ENCODE measurements at places on chromosomes 16 and 17.

GRCh38 chr17:15659236-15659635 is 24.9 kb downstream of the TRIM16 start:
- no peak for DNase-seq

DNA sequence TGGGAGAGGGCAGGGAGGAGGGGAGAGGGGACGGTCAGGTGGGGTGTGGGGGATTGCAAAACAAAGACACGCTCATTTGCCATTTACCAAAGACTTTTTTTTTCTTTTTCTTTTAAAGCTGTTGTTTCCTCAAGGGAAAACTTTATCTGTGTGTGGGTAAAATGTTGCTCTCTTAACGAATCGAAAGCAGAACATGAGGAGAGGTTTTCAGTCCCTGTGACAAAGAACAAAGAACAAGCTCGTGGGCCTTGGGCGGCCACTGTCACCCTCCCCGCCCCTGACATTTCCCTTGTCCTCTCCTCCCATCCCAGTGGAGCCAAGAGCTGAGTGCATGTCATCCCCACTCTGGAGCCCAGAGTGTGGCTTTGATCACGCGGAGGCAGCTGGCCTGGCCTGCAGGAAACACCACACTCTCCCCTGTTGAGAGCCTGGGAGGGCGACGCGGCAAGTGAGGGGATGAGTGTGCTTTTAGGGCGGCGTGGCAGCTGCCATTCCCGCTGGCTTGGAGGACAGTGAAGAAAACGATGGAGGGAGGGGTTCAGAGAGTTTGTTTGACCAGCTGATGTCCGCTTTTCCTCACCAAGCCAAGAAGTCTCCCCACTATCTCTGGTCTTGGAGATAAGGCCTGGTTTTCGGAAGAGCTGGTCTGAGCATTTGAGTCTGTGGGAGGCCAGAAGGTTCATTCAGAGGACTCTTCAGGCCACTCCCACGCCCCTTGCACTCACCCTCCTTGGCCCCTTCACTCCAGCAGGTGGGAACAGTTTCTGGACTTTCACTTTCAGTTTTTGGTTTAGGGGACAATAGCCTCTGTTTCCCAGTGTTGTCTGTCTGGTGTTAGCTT is 11.4 kb downstream of the CCR7 start:
- no peak for DNase-seq

GRCh38 chr17:6355196-6355595 is 79.7 kb downstream of the AIPL1 start:
- no peak for DNase-seq

GRCh38 chr17:34847938-34848337 is 113.3 kb downstream of the CCT6B start:
- DNase-seq = no peak

GRCh38 chr16:48053418-48053745 is 102.4 kb downstream of the ABCC12 start:
- no peak for DNase-seq

DNA sequence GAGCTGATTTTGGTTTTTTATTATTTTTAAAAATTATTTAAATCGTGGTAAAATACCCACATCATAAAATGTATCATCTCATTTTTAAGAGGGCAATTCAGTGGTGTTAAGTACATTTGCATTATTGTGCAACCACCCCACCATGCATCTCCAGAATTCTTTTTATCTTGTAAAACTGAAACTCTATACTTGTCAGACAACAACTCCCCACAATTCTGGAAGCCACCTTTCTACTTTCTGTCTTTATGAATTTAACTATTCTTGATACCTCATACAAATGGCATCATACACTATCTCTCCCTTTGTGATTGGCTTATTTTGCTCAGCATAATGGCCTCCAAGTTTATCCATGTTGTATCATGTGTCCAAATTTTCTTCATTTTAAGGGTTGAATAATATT is 97.9 kb downstream of the HS3ST3B1 start:
- DNase-seq = no peak

- no peak for DNase-seq
Observed at GRCh38 chr16:78286065-78286464, 186.6 kb downstream of the WWOX start.

- no peak for DNase-seq
Observed at GRCh38 chr16:66810391-66810790, 9.0 kb upstream of the TERB1 start.

- DNase-seq = no peak
Observed at GRCh38 chr17:3635474-3636153, 436 bp downstream of the SHPK start.

GRCh38 chr17:60535382-60536279 is 9.6 kb upstream of the APPBP2 start:
- DNase-seq = no peak

GRCh38 chr17:81926451-81927151 is 934 bp downstream of the MAFG start:
- DNase-seq = no peak

- DNase-seq = no peak
Observed at GRCh38 chr17:64155751-64156544, 26.0 kb upstream of the ERN1 start.

DNA sequence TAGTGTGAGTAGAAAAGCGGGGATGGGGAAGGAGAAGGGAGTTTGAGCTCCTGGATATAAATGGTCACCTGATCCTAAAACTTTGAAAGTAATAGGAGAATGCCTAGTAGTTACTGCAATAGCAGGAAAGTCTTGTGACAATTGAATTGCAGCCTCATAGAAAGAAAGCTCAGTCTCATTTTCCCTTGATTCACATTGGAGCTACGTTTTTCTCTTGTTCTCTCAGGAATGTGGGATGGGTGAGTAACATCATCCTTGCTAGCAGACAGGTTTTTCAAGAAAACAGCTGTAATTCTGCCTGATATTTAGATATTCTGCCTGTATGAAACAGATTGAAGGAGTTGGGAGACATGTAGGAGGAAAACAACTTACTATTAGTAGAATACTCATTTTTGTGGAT is 25.3 kb downstream of the SF3B3 start:
- DNase-seq = no peak

- DNase-seq = no peak
Observed at GRCh38 chr17:31015639-31016038, 44.8 kb downstream of the RNF135 start.

DNA sequence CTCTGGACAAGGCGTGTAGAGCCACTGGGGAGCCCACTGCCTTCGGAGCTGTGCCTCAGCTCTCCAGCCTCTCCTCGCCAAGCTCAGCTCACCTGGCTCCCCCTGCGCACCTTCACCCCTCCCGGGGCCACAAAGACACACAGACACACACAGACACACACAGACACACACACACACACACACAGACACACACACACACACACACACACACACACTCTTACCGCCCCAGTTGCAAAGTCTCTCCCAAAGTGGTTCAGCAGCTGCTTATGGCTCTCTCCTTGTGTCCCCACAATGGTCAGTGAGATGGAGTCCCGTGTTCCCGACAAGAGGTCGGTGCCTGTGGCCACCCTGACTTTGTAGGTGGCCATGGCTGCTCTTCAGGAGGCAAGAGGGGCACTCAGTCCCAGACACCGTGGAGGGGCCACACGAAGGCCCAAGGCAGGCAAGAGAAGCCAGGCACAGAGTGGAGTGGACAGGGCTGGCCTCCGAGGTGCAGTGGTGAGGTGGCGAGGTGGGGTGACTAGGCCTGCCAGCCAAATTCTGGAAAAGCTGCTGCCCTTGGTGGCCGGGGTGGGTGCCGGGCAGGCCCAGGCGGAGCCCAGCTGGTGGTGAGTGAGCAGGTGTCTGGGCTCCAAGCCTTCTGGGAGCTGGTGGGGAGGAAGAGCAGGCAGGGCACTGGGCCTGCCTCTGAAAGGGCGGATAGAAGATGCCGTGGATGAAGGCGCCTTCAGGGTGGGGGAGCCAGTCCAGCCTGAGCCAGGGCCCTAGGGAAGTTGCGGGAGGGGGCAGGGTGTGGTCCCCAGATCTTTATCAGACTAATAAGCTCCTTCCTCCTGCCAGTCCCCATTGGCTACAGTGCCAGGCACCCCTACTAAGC is at the start of gene ALOX12B:
Gene ALOX12B (minus strand): TSS at position 642 of the 877 bp plus-strand sequence. CDS start 274 bp downstream, at position 368.
- DNase-seq = no peak

GRCh38 chr16:56450275-56450985 is 702 bp downstream of the NUDT21 start:
- DNase-seq = no peak

DNA sequence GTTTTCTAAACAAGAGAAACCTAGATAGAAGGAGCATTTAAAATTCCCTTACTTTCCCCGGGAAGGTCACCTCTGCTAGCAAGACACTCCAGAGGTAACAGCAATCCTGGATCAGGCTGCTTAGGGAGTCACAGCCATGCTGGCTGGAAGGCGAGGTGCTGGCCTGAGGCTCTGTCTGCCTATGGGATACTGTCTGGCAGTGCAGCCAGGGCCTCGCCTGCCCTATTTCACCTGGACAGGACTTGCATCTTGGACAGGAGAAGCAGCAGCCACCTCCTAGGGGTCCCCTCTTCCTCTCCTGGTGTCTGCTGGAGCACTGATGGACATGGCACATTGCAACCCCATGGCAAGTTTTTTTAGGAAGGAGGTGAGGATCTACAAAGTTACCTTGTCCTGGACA is 15.1 kb downstream of the FA2H start:
- no peak for DNase-seq

All from NCI-H526 treated with DMSO at 0.1 percent for 48 hours (cell line).